ENCODE measurements at places on chromosomes 4 and X.

GRCh38 chrX:25059273-25059672 is 43.5 kb upstream of the ARX start:
- DNase-seq, result no peak

DNA sequence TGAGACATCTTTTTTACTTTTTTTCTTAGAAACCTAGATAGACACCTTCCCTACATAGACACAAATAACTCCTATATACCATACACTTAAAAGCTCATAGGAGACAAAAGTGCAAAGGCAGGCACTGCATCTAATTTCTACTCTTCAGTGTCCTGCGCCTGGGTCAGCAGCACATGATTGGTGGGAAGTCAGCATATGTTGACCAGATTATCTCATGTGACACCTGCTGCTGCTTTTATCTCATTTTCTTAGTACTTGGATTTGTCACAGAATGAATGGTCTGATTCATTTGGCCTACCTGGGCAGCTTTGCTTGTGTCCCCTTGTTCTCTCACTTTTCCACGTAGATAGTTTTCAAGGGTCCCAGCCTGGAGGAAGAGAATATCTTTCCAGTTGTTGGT is 24.9 kb upstream of the LNX1 start:
- DNase-seq, result no peak

DNA sequence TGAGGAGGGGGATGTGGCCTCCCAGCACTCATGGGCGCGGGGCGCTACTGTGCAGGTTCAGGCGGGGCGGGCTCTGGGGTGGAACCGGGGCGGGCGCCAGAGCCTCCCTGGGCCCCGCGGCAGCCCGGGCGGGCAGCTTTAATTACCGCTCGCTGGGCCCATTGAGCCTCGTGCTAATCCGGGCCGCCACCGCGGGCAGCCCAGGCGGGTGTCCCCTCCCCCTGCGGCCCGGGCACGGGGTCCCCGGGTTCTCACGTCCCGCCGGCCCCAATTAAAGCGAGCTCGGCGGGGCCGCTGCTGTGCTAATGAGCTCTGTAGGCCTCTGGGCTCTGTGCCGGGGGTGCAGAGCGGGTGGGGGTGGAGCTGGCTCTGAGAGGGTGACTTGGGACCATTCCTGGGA is 22.8 kb upstream of the FGFR3 start:
- no peak for DNase-seq

GRCh38 chr4:172996571-172997216 is 171.9 kb upstream of the GALNT7 start:
- DNase-seq, result no peak

GRCh38 chrX:139932901-139933796 is at the start of gene ATP11C:
Gene ATP11C, minus strand, starts transcription at chrX:139933053. Its CDS starts 1,011 bp downstream, at chrX:139932042.
- peak; percentile 74 for DNase-seq

GRCh38 chrX:65999029-65999562 is 40.8 kb downstream of the VSIG4 start:
- DNase-seq, result no peak

GRCh38 chrX:78092296-78092695 is 11.8 kb upstream of the PGK1 start:
- DNase-seq, result no peak

GRCh38 chr4:117434424-117434823 is 349.0 kb upstream of the TRAM1L1 start:
- DNase-seq, result no peak
